ENCODE measurements at places on chromosomes 5 and 9.

- no peak for DNase-seq
Observed at GRCh38 chr9:8062459-8062858, 262.9 kb upstream of the DMAC1 start.

- no peak for DNase-seq
Observed at GRCh38 chr9:15150939-15151338, 156.1 kb downstream of the TTC39B start.

DNA sequence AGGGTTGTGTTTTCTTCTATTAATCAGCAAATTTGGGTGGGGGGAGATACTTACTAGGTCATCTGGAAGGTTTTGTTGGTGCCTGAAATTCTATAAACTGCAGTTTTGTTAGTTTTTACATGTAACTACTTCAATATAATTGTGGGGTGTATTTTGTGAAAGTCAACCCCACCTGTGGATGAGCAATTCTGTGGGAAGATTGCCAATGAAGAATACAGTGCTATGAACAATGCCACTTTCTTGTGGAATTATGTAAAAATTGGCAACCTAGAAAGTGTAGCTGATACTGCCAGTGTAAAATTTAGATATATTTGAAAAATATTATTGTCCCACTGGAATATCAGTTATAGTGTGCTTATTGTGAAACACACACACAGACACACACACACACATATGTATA is 80.7 kb downstream of the VCAN start:
- no peak for DNase-seq

- peak; percentile 37 for DNase-seq
Observed at GRCh38 chr9:129619787-129620668, 873 bp downstream of the C9orf50 start.

DNA sequence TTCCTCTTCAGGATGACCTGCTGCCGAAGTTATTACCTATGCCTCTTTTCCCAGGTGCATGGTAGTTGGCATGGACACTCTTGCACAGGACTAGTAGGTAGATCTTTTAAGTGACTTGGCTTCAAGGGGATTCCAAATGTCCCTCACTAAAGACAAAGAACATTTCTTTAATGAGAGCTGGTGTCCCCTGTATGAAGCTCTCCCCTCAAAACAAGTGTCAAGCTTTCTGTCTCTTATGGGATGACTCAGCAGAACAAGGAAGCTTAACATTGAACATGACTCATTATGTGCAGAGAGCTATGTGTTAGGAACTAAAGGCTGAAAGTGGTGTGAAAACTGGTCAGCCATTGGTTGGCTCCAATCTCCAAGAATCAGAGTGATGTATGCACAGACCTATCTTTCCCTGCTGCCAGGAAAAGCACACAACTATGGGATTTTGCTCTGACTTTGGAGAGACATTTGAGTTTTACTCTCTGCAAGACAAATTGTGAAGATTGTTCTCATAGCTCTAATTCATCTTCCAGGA is 120.5 kb downstream of the PRDM6 start:
- DNase-seq: peak; percentile 0

DNA sequence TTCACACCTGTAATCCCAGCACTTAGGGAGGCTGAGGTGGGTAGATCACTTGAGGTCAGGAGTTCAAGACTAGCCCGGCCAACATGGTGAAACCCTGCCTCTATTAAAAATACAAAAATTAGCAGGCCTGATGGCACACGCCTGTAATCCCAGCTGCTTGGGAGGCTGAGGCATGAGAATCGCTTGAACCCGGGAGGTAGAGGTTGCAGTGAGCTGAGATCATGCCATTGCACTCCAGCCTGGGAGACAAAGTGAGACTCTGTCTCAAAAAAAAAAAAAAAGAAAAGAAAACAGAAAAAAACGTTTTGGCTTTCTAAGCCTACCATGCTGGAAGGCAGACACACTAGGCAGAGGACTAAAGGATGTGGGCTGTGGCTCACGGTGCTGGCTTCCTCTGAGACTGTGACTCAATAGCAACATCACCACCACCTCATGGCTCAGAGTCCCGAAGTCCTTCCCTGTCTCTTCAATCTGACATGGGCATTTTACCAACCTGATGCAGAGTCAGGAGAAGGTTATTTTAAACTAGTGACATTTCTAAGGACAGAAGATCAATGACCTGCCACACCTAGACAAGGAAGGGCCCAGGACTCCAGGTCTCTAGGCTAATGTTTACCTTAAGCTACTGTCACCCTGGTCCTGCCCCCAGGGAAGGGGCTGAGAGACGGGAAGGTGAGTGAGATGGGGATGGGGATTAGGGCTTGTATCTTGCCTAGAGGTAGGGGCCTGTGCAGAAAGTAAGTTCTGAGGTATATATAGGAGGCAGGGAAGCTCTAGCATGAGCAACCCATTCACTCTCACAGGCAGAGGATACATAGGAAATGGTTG is 3.7 kb downstream of the ECSCR start:
- DNase-seq: peak; percentile 67

DNA sequence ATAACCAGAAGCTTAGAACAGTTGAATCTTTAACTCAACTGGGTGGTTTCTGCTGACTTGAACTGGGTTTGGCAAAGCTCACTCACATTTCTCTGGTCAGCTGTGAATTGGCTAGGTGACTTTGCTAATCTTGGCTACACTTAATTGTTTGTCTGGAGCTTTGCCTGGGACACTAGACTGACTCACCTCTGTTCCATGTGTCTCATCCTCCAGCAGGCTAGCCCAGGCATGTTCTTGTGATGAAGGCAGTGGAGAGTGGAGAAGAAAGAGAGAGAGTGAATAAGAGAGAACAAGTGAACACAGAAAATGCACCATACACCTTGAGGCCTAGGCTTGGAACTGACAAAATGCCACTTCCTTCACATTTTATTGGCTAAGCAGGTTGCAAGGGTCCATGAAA is 32.6 kb downstream of the SPATA31D1 start:
- no peak for DNase-seq

GRCh38 chr9:124220946-124221451 is 36.8 kb upstream of the NEK6 start:
- no peak for DNase-seq

DNA sequence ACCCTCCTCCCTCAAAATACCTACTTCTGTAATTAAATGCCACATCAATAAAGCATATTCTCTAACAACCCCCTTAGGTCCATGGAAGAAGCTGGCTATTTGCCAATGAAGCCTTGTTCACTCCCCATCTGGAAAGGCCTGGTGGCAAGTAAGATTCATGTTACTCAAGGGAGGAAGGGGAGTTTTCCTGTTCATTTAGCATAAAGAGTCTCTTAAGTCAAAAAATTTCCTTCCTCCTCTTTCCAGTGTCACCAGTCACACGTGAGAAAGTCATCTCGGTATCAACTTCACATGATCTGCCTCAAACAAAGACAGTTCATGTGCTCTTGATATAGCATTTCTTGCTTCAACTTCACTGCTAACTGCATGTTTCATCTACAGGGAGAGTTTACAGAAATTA is 32.7 kb upstream of the RIC1 start:
- DNase-seq: peak; percentile 67

GRCh38 chr9:101443364-101443771 is 7.8 kb upstream of the ALDOB start:
- DNase-seq: no peak

DNA sequence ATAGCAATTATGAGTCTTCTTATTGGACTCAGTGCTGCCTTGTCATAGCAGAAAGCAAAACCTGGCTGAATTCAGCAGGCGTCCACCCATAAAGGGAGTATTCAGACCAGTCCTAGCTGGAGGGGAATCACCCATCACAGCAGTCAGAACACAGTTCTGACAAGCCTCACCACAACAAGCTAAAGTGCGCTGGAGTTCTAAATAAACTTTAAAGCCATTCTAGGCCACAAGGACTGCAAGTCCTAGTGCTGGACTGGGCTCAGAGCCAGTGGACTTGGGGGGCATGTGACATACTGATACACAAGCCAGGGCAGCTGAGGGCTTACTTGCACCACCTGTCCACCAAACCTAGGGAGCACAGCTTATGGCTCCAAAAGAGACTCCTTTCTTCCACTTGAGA is 115.3 kb upstream of the PCSK5 start:
- no peak for DNase-seq

- DNase-seq: no peak
Observed at GRCh38 chr5:179152144-179152895, 92.1 kb downstream of the ZNF354C start.

GRCh38 chr5:128169401-128170017 is 85.9 kb downstream of the SLC12A2 start:
- no peak for DNase-seq

- no peak for DNase-seq
Observed at GRCh38 chr9:126341902-126342301, 15.3 kb downstream of the MVB12B start.

DNA sequence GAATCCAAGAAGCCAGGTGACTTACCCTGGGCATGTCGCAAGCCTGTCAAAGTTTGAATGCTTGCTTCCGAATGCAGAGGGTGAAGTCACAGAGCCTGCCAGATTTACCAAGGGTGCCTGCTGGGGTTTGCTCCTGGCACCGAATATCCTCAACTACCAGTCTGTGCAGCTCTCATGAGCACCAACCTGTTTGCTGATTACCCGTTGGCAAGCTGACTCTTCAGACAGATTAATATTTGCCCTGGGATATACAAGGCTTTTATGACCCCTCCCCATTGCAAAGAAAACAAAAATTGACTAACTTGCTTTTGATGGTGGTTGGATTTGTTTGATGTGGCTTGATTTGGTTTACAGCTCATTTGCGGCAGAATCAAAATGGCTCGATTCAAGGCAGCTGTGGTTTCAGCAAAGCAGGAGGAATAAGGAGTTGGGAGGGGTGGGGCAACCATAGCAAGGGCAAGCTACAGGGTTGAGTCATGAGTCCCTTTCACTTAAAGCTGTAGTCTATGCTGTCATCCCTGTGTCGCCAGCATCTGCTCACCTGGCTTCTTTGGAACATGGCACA is 82.3 kb upstream of the AGXT2 start:
- no peak for DNase-seq

GRCh38 chr9:3331801-3332200 is 194.0 kb downstream of the RFX3 start:
- peak; percentile 24 for DNase-seq

- DNase-seq: no peak
Observed at GRCh38 chr9:83140061-83140460, 77.1 kb upstream of the RASEF start.

DNA sequence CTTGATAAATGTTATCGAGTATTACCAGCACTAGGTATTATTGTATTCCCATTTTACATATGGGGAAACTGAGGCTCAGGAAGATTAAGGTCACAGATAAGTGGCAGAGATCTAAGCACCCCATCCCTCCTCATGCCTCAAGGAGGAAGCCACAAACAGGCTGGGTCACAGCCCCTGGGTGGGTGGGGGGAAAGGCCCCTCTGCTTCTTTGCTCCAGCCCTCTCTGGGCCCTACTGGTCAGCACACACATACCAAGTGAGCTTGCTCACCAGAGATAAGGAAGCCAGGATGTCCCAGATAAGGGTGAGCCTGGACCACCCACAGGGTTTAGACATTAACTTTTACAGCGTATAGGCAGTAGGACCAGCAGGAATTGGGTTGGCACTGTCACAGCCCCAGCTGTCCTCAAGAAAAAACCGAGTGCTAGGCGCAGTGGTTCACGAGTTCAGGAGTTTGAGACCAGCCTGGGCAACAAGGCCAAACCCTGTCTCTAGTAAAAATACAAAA is 45.3 kb downstream of the STK10 start:
- no peak for DNase-seq

GRCh38 chr9:84278130-84278529 is 62.4 kb downstream of the SLC28A3 start:
- no peak for DNase-seq

DNA sequence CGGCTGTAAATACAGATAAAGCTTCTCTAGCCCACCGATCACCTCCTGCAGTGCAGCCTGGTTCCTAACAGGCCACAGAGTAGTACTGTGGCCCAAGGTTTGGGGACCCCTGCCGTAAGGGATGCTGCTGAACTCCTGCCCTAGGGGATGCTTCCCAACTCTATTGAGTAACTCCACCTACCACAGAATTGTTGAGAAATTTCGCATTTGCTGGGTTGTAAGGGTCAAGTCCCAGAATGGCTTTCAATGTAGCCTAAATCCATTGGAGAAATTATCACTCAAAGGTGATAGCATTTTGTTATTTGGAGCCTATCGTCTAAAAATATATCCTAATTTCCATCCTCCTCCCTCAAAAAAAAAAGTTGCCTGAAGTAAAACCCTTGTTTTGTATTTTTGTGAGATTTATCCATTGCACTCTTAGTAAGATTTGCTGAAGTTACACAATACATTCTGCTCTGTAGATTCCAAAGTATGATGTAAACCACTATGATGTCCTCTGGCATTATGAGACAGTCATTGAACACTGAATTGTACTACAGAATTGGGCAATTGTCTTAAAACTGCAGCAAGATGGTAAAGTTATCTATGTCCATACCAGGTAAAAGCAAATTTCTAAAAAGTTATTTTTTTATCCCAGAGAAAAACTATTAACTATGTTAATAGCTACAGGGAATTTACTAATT is 14.0 kb downstream of the ACTBL2 start:
- DNase-seq: peak; percentile 3

- no peak for DNase-seq
Observed at GRCh38 chr5:147835386-147835798, 3.9 kb upstream of the SPINK1 start.

- DNase-seq: no peak
Observed at GRCh38 chr9:70947086-70947485, 174.3 kb downstream of the TRPM3 start.

- DNase-seq: no peak
Observed at GRCh38 chr9:6924988-6925563, 167.3 kb downstream of the KDM4C start.

DNA sequence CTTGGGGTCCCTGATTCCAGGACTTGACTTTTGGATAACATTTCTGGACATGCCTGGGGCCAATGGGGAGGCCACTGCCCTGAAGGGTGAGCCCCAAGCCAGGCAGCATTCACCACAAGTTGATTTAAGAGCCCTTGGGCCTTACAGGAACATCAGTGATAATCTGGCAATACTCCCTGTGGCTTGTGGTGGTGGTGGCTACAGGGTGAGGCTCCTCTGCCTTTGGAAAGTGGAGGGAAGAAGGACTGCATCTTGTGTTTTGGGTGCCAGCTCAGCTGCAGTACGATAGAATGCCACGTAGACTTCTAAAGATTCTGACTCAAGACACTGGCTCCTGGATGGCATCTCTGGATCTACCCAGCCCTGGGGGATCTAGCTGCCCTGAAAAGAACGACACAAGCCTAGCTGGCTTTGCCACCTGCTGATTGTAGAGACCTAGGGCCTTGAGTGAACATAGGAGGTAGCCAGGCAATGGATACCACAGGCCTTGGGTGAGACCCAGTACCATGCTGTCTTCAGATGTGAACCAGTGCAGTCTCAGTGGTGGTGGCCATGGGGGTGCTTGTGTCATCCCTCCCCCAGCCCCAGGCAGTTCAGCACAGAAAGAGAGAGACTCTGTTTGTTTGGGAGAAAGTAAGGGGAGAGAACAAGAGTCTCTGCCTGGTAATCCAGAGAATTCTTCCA is 79.0 kb upstream of the DAP start:
- no peak for DNase-seq

All from suppressor macrophage treated with lipopolysaccharide for 4 hours (primary cell).